Stimulated activated CD8-positive, alpha-beta memory T cell treated with anti-CD3 and anti-CD28 coated beads, Interleukin-15, amount 100 ng/mL, for 48 hours (primary cell): ENCODE measurements at places on chromosomes 7 and 10.
A peak's percentile ranks its signal among the peaks of the same experiment; 100 is the strongest.

DNA sequence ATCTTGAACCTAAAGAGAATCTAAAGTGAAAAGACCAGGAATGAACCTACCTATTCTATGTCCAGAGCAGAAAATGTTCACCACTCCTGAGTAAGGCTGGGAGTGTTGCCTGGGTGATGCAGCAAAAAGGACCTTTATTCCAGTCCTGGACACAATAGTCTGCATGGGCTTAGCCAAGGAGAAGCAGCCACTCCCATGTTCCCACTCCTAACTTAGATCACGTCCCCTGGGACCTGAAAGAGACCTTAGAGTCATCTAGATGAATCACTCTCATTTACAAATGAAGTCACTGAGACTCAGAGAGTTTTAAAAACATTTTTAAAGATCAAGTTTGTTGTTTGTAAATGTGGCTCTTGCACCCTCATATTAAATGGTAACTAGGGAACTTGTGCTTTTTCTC lies 763.4 kb downstream of the KCNMA1 start:
- DNase-seq = no peak

DNA sequence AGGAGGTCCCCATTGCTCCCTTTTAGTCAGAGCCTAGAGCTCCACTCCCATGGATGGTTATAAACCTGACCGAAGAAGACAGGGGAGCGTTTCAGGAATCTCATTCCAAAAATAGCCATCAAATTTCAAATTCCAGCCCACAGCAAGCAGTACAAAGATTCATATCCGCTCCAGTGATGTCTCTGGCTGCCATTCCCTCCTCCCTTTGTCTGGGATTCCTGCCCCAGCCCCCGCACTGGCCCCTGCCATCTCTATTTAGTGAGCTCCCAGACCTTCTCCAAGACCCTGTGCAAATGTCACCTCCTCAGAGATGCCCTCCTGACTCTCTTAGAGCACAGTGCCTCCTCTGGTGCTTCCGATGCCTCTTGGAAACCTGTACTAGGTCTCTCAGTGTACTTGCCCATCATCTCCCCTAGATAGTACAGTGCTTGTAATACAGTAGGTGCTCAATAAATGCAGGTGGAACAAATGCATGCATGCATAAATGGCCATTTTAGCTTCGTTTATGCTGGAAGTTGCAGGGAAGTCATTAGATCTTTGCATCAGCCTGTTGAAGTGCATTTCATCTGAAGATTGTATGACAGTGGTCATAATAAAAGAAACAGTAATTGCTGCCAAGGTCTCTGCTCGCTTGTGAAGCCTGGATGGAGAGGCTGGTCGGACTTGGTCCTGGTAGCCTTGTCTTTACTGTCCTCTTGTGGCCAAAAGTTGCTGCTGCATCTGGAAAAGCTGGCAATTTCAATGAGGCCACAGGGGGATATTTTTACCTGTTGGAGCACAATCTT lies 32.0 kb upstream of the HABP2 start:
- peak; percentile 1 for DNase-seq

DNA sequence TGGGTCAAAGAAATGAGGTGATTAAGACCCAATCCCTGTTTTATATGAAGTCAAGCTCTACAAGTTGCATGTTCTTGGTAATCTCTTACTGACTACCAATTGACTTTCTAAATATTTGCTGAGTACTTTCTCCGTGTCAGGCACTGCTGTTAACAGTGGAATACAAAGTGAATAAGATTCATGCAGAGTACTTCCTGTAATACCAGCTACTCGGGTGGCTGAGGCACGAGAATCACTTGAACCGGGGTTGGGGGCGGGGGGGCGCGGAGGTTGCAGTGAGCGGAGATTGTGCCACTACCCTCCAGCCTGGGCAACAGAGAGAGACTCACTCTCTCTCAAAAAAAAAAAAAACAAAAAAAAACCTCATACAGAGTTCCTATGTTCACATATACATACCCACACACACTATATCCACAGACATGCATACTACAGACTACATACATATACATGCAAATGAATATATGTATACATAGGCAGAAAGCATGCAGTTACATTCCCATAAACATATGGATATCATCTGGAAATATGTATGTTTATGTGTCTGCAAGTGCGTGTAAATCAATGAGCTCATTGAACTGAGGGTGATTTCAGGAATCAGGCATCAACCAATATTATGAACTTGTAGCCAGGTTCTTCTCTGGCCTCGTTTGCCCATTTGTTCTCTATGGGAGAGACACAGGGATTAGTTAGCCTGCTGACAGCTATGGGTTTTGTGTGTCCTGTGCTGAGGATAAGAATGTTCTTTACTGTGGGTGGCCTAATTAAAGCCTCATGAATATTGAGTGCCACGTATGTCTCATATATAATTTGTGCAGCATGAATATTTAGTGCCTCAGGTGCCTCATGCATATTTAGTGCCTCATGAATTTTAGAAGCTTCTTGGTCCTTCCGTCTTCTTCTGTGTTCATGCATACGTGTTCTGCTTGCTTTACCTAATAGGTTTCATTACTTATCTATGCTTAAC lies 73.9 kb downstream of the BICC1 start:
- no peak for DNase-seq

DNA sequence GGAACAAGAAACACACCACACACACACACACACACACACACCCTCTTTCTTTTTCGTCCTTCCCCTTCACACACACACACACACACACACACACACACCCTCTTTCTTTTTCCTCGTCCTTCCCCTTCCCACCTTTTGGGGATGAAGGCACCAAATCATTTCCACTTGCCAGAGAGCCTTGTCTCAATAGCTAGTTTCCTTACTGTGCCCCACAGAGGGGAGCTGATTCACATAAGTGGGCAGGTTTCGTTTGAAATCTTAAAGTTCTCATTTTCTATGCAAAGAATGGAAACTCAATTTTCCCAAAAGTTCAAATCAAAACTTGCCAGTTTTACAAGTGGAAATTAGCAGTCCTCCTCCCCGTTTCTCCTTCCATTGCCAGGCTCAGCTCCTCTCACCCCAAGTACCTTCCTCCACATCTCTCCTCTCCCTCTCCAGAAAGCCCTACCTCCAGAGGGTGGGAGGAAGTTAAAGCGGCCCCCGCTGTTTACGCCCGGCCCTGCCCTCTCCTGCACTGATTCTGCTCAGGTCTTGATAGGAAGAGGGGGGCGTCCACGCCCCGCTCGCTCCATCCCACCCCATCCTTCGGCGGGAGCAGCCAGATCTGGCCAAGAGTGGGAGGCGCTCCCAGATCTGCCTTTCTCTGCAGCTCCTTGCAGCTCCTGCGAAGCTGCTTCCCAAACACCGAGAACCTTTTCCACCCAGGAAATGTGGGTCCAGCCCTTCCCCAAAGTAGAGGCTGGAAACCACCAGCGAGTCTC lies 1.3 kb downstream of the CTTNBP2 start:
- DNase-seq = no peak

DNA sequence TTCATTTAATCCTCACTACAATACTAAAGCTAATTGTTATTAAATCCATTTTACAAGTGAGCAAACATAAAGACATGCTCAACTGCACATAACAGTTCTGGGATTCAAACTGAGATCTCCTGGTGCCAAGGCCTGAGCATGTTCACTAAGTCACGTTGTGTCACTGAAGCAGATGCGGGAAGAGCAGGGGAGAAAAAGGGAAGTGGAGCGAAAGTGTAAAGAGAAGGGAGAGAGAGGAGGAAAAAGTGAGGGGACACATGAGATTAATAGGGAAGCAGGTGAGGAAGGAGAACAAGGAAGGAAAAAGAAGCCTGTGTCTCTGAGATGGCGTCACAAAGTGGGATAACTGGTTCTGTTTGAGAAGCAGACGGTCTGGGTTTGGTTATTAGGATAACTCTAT lies 38.9 kb upstream of the KAT6B start:
- DNase-seq = no peak

GRCh38 chr10:24884316-24884715 lies 68.1 kb downstream of the PRTFDC1 start:
- DNase-seq = no peak

GRCh38 chr10:79946271-79947082 lies 2.4 kb downstream of the SFTPD start:
- no peak for DNase-seq

GRCh38 chr7:28998105-28998504 lies 40.0 kb upstream of the TRIL start:
- no peak for DNase-seq

GRCh38 chr10:75417522-75417927 lies 13.9 kb upstream of the LRMDA start:
- DNase-seq = no peak
